AG08395 (cell line): ENCODE measurements at places on chromosomes 7 and 10.

- DNase-seq = no peak
These were observed 21.8 kb downstream of the PWWP2B start for GRCh38 chr10:132418527-132419416.

- no peak for DNase-seq
These were observed 15.6 kb upstream of the FXYD4 start for GRCh38 chr10:43355749-43356371.

- DNase-seq = no peak
These were observed 2.1 kb upstream of the C10orf71 start for GRCh38 chr10:49296836-49297235.

GRCh38 chr7:30698481-30698880, 16.2 kb upstream of the CRHR2 start:
- no peak for DNase-seq

DNA sequence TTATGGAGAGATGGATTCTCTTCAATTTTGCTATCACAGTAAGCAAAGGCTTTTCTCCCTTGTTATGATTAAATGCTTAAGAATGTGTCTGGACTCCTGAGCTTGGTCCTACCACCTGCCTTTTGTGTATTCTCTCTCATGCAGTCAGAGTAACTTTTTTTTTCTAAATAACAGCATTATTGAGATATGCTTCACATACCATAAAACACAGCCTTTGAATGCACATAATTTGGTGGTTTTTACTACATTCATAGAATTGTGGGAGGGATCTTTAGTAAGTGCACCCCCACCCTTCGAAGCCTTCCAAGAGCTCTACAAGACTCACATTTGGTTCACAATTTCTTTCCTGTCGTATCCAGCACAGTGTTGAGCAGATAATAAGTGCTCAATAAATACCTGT, 175.5 kb downstream of the ADAM12 start:
- DNase-seq = no peak

DNA sequence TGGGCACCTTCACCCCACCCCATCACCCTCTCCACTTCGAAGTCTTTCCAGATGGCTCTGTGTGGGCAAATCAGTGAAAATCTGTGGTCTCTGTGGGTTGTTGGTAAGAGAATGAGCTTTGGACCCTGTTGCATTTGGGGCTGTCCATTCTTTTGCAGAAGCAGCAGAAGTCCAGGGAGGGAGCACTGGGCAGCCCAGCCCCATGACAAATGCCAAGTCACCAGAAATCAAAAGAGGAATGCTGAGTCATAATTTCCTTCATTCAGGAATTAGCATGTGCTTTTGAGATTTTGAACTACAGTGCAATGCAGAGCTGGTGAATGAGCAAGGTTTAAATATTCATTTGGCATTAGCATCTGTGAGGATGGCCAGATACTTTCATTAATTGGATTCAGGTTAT, 556.2 kb downstream of the LRMDA start:
- DNase-seq = peak; percentile 82

GRCh38 chr7:14407246-14408015, 418.0 kb upstream of the ETV1 start:
- no peak for DNase-seq

DNA sequence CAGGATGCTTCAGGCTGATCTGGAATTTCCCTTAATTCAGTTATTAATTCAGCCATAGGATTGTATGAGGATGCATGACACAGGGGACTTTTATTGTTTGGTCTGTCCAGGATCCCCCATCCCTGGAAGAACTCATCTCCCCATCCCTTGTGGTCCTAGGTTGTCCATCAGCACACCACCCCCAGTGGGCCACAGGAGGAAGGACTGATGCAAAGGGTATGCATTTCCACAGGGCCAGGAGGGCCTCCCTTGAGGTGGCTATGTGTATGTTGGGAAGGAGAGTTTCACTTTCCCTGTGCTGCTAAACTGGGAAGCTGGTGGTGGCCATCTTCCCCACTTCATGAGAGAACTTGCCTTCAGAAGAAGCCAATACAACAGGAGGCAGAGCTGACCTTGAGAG, 44.6 kb upstream of the GRB10 start:
- DNase-seq = no peak

GRCh38 chr7:39414224-39415035, 151.8 kb upstream of the YAE1 start:
- DNase-seq = peak; percentile 34

DNA sequence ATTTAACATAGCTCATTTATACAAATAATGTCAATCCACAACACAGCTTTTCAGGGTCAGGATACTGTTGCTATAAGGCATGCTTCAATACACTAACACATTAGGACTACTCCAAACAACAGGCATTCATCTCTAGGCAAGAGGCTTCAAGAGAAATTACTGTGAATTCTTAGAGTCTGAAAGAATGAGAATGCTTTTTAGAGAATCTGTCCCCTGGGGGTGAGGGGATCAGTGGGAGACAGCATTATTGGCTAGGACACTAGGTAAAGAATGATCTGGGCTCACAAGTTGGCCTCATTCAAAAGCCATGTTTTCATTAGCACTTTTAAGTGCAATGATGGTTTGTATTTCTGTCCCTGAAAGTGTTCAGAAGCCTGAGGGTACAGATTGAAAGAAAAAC, 132.6 kb downstream of the SEMA3D start:
- no peak for DNase-seq
